ENCODE measurements at places on chromosomes 6 and 20.

DNA sequence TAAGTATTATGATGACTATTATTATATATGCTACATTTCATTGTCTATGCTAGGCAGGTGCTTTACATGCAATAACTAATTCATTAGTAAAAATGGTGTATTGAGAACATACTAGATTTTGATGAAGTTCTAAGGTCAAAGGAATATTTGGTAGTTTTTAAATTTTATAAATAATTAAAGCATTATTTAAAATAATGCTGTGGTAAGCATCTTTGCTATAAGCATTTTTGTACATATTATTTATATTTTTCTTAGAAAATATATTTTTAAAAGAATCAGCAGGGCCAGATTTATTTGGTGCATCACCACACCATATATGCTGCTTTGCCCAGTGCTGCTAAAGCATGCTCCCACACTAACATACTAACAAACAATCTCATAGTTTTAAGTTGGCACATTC is 517.9 kb downstream of the C6orf118 start:
- no peak for DNase-seq

DNA sequence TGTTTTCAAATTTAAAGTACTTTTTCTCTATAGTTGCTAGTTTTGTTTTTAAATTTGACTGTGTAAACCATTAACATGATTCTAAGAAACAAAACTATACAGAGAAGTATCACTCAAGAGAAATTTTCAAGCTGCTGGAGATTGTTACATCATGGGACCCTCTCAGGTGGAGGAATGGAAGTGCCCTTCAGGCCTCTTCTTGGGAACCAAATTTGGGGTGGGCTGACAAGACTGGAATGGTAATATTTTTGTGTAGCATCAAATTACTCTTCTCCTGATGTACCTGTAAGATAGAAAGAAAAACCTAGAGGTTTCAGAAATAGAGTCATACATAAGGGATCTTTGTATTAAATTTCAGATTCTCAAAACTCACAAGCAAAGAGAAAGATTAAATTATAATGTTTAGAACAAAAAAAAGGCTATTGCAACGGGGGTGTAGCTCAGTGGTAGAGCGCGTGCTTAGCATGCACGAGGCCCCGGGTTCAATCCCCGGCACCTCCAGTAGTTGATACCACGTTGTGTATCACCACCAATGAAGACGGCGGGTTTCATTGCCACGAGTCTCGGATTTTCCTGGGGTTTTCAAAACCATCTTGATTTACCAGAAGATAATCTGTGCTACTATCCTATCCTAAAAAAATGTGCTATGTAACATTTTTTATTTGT is 193.7 kb downstream of the GPX5 start:
- DNase-seq = no peak

DNA sequence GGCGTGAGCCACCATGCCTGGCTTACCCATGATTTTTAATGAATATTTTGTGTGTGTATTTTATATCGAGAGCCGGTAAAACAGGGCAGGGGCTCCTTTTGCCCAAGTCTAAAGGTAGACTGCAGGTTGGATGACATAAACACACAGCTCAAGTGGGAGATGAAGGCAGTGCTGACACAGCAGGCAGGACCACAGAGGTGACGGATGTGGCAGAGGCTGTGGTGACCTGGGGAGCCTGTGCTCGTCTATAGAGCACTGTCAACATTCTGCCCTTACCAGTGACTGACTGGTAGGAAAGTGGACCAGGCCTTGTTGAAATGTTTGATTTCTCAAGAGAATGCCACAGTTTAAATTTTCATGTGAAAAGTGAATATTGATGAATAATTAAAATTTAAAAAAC is 137.5 kb downstream of the ZFP64 start:
- no peak for DNase-seq

GRCh38 chr6:17013701-17014100 is 88.1 kb upstream of the STMND1 start:
- peak; percentile 55 for DNase-seq

DNA sequence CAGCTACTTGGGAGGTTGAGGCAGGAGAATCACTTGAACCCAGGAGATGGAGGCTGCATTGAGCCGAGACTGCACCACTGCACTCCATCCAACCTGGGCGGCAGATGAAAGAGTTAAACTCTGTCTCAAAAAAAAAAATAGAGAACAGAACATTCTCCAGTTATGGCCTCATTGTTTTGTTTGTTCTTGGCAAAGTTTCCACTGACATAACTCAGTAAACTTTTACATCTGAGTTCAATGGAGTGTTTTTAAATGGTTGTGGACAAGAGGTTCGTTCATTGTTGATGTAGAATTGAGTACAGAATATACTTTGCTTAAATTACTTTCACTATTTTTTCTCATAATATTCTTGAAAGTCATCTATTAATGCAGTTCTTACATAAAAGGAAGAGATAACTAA is 42.2 kb upstream of the IFNGR1 start:
- peak; percentile 77 for DNase-seq

- DNase-seq = no peak
Observed at GRCh38 chr6:101454106-101454676, 60.7 kb downstream of the GRIK2 start.

DNA sequence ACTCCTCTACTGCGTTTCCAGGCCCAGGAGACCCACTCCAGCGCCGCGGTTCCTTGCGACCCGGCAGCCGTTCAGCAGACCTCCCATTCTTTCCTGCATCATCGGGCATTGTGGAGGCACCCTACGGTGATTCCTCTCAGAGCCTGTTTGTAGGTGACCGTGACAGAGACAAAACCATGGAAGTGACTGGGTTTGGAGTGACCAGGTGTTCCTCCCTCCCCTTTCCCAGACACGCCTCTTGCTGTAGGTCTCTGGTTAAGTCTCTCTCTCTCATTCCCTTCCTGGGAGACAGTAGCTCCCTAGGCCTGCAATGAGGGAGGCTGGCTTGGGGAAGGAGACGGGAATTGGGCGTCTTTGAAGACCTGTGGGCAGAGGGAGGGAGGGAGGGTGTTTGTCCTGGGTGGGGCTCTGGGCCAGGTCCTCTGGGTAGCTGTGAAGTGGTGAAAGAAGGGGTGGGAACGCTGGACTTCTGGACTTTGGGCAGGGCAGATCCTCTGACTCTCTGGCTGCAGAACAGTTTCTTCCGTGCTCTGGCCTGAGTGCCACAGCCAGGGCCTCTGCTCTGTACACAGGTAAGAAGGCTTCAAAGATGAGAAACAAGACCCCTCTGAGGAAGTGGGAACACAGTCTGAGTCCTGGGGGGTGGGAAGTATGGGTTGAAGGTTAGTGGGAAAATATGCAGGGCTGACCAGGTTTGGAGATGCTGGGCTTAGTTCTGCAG is 763 bp downstream of the KLC4 start:
- DNase-seq = peak; percentile 44

DNA sequence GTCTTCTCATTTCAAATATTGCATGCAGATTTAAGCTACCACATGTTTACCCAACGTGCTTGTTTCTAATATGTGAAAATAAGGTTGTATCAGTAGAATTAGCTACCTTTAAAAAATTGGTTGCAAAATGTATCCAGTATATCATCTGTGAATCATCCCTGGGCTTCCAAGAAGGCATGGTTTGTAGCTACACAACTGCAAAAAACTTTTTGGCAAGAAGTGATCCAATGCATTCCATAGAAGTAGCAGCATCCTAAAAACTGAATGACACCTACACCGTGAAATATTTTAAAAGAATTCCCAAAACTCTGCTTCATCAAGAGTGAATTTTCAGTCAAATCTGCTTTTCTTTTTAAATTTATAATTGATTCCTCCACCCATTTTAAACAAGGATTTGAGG is 89.1 kb downstream of the AIG1 start:
- no peak for DNase-seq

GRCh38 chr6:39377539-39377950 is 55.0 kb upstream of the KCNK16 start:
- peak; percentile 89 for DNase-seq

DNA sequence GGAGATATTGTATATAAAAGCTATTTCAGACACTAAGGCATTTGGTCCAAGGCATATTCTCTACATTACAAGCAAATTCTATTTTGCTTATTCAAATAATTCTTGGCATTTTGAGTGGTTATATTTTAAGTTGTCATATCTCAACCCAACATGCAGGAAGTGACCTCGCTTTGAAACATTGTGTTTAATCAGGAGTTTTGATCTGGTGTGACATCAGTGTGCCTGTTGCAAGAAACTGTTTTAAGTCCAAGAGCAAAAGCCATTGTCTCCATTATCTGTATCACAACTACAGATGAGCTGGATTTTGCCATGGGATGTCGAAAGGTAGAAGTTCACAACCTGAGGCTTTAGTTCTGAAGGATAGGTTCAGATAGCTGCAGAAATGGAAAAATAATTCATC is 509.9 kb upstream of the ID4 start:
- no peak for DNase-seq

- DNase-seq = no peak
Observed at GRCh38 chr6:74891349-74891831, 314.5 kb downstream of the COL12A1 start.

GRCh38 chr6:37435373-37435772 is 2.4 kb downstream of the CMTR1 start:
- DNase-seq = no peak

- no peak for DNase-seq
Observed at GRCh38 chr6:72842140-72842539, 220.3 kb downstream of the KCNQ5 start.

- DNase-seq = peak; percentile 78
Observed at GRCh38 chr6:43076464-43077332, 584 bp downstream of the PTK7 start.

DNA sequence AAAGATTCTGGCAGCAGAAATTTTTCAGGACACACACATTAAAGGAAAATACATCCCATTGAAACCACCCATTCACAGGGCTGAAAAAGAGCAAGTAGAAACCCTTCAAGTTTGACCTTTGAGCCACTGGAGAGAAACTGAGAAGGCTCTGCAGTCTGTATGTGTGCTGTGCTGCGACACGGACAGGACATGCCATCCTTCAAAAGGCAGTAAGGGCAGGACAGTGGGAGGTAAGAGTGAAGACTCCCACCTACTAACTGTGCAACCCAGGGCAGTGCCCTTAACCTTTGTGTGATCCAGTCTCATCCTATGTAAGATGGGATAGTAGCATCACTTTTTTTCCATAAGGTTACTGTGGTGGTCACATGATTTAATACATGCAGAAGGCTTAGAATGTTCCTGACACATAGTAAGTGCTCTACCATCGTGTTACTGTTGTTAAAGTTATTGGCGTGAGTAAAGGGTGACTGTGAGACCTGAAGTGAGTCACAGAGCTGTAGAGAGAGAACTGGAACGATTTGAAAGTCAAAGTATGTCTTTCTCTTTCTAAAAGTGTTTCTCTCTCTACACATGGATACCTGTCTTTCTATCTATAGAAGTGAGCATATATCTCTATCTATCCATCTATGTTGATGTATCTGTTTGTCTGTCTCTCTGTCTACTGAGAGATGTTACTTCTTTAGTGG is 153.7 kb upstream of the OLIG3 start:
- no peak for DNase-seq

DNA sequence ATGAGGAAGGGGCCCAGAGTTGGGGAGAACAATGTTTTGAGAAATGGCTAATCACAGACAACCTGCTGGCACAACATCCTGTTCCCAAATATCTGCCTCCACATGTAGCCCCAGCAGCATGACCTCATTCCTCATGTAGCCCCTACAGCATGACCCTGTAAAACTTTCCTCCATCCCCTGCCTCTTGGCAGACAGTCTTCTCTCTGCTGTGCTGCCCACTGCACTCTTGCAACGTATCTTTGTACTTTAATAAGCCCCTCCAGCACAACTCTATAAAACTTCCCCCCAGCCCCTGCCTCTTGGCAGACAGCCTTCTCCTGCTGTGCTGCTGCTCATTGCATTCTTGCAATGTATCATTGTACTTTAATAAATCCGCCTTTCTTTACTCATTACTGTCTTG is 278.8 kb downstream of the HDGFL1 start:
- DNase-seq = no peak

DNA sequence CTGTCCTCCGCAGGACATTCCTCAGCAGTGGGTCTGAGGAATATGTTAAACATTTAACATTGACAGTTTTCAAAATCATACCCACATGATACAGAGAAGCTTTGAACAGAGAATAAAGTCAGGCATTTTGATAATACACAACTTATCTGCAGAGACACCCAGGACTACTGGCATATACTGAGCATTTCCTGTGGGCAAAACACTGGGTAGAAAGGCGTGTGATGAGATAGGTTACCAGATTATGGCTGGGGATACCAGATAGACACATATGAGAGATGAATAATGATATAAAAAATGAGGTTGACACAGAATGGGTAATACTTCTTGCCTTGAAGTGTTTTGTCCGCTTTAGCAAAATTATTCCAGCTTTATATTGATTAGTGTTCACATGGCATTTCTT is 31.4 kb upstream of the TRIM26 start:
- no peak for DNase-seq

DNA sequence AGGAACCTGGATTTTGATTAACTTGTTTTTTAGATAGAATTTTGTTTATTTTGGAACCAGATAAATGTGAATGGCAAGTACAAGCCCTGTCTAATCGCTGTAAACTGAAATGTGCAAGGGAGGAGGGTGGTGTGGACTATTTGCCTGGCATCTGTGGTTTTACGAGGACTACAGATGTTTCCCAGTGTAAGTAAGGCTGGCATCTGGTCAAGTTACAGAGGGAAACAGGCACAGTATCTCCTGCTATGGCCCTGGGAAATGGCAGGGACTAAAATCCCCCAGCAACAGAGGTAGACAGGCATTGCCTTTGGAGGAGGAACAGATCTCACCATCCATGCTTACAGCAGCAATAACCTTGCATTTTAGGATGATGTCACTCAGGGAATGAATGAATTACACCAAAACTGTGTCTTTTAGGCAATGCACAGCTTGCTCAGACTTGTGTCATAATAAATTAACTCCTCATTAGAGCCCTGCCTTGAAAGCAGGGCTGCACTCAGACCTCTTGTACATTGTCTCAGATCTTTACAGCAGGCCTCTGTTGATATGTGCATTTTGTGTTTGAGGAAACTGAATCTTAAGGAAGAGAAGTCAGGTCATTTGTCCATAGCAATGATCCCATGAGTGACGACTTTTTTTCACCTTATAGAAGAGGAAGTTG is 96.2 kb downstream of the TCP11 start:
- DNase-seq = peak; percentile 27

GRCh38 chr6:141041596-141042087 is 1091.1 kb upstream of the GJE1 start:
- DNase-seq = no peak
